Endothelial cell (in vitro differentiated cells): ENCODE measurements at places on chromosomes 2 and 18. TPM values are rescaled to one million over a fixed set of nuclear protein-coding genes. Genes with fewer than 3 reads are reported as not detected.

CELF4 gene
- 0.44 TPM for total RNA-seq

PIKFYVE gene
- 52.7 TPM for total RNA-seq

BOK gene
- 110 TPM for total RNA-seq

BOLA3 gene
- total RNA-seq: 19.0 TPM

LRRTM1 gene
- not detected for total RNA-seq

TTLL4 gene
- 47.3 TPM for total RNA-seq

RUFY4 gene
- not detected for total RNA-seq

GRHL1 gene
- total RNA-seq: 1.7 TPM

INHA gene
- not detected for total RNA-seq

MOGAT1 gene
- 0.26 TPM for total RNA-seq

SERPINB3 gene
- not detected for total RNA-seq

PRSS56 gene
- total RNA-seq: not detected

DNA sequence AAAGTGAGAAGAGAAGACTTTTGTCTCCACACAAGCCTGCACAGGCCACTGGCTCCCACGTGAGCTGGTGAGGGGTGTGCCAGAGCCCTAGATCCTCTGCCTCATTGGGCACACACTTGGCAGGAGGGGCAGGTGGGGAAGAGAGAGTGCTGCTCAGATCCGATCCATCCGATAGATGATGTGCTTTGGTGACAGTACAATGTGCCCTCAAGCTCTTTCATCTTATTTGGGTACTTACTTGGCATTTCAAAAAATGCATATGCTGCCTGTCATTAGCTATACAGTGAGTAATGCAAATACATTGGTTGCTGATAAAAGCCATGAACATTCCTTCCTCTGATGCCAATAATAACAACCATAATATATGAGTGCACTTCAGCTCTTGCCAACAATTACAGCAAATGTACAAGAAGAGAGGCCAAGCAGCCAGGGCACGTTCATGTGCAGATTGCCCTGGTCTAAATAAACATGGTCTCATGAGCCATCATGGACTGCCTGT is 255.3 kb downstream of the VAPA start:
- DNase-seq: no peak

DNA sequence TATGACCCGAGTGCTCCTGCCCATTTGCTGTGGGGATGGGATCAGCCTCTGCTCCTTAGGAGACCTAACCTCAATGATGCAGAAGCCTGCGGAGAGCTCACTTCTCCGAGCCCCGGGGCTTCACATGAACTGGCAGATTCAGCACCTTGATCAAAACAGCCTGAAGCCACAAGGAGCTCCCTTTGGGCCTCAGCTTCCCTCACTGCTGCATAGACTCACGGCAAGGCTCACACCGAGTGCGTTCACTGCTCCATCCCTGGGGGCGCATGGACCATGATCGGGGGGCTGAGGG is 33.0 kb downstream of the CRACDL start:
- DNase-seq: no peak

DNA sequence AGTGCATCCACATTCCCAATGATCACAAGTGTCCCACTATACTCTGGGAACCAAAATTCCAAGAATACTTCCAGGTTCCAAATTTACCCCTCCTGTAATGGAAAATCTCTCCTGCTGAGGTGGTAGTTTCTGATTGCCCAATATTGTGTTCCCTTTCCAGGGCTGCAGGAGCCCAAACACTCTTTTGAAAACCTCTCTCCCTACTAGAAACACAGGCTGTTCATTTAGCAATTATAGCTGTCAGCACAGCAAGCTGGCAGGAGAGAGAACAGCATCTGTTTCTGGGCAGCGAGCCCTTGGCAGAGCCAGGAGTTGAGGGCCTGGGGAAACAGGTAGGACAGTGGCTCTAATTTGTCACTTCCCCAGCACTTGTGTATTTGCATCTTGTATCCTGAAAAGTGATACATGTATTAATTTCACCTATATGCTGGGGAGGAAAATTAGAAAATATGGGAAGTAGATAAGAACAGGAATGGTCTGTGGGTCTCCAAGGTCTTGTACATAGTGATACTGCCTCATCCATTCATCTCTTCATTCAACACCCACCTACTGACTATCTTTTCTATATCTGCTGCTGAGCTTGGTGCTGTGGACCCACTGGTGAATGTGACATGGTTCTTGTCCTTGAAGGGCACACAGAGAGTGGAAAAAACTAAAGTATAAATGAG is 16.9 kb upstream of the PAIP2B start:
- no peak for DNase-seq

DNA sequence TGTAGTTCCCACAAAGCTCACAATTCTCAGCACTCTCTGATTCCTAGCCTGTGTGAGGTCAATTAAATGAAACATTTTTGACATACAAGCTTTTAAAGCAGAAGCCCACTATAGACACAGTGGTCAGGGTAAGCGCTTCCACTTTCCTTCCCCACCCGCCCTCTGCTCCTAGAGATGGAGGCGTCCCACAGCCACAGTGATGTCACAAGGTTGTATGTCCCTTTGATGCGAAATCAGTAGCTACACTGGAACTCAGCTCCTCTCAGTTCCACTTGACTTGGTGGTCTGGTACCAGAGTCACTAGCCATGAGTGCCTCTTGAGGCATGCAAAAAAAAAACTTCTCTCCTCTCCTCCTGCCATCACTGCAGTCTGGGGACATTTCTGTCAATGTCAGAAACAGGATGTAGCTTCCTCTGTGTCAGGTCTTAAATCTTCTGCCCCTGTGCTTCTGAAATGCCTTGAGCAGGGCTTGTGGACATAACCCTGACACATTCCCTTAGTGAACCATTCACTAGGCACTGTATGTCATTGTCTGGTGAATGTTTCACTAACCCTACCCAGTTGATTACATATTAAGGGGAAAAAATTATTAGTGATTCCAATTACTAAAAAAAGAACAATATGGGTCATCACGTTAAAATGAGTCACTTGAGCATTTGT is 7.8 kb downstream of the SULT1C4 start:
- DNase-seq: no peak

- DNase-seq: no peak
Observed at GRCh38 chr18:70036771-70037347, 89.2 kb upstream of the CD226 start.

DNA sequence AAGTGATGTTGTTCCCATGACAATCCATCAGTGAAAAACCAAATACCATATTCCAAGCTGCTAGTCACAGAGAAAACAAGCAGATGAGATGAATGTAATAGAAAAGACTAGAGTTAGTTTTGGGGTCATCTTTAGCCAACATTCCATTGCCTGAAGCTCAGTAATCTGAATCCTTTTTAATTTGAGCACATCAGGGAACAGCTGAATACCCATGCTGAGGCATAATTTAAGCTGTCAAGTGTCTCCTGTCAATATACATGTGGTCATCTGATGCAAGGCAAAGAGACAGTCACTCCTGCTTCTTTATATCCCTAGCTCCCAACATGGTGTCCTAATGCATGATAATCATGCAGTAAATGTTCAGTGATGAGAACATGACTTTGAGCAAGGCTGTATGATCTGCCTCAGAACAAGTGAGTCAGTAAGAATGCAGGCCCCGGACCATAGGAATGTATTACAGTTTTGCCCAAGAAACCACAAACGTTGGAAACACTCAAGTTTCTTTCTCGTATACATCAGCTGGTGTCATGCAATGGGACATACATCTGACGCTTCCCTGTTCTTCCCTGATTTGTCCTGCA is 48.0 kb downstream of the CDK15 start:
- no peak for DNase-seq

GRCh38 chr2:45918463-45919159 is 267.1 kb downstream of the PRKCE start:
- DNase-seq: no peak

GRCh38 chr2:96801786-96802595 is 14.1 kb upstream of the CNNM3 start:
- no peak for DNase-seq

- no peak for DNase-seq
Observed at GRCh38 chr2:207831584-207832248, 62.0 kb upstream of the FZD5 start.

- DNase-seq: no peak
Observed at GRCh38 chr2:172048508-172049503, 36.5 kb upstream of the DLX1 start.

DNA sequence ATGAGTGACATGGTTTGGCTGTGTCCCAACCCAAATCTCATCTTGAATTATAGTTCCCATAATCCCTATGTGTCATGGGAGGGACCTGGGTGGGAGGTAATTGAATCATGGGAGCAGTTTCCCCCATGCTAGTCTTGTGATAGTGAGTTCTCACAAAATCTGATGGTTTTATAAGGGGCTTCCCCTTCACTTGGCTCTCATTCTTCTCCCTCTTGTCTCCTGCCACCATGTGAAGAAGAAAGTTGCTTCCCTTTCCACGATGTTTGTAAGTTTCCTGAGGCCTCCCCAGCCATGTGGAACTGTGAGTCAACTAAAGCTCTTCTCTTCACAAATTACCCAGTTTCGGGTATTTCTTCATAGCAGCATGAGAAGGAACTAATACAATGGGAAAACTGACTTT is 14.0 kb downstream of the DNAH7 start:
- no peak for DNase-seq

- no peak for DNase-seq
Observed at GRCh38 chr2:114248648-114249047, 193.8 kb upstream of the DPP10 start.

DNA sequence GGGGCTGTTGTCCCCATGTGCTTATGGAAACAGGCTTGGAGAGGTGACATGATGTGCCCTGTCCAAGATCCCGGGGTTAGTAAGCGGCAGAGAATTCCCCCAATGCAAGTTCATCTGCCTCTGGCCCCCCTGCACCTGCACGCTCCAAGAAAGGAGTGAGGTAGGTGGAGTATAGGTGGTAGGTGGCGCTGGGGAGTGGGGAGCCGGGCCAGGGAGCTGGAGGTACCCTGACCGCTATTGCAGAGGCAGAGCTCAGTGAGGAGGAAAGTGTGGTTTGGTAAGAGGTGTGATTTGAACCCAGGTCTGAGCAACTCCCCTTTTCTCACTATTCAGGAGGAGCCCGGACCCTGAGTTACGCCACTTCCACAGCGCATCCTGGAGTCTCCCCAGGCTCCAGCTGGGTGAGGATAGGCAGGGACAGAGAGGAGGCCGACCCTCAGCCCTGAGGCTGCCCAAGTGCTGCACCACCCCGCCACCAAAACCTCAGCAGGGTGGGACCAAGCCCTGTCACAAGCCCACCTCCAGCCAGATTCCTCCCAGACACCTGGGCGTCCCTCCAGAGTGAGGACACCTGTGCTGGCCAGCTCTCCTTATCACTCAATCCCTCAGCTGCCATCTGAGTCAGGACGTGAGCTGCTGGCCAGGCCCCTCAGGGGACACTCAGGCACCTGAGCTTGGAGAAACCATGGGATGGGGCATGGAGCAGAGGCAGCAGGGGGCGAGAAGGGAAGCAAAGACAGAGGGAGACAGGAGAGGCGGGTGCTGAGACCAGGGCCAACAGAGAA is 5.6 kb downstream of the HAAO start:
- no peak for DNase-seq

DNA sequence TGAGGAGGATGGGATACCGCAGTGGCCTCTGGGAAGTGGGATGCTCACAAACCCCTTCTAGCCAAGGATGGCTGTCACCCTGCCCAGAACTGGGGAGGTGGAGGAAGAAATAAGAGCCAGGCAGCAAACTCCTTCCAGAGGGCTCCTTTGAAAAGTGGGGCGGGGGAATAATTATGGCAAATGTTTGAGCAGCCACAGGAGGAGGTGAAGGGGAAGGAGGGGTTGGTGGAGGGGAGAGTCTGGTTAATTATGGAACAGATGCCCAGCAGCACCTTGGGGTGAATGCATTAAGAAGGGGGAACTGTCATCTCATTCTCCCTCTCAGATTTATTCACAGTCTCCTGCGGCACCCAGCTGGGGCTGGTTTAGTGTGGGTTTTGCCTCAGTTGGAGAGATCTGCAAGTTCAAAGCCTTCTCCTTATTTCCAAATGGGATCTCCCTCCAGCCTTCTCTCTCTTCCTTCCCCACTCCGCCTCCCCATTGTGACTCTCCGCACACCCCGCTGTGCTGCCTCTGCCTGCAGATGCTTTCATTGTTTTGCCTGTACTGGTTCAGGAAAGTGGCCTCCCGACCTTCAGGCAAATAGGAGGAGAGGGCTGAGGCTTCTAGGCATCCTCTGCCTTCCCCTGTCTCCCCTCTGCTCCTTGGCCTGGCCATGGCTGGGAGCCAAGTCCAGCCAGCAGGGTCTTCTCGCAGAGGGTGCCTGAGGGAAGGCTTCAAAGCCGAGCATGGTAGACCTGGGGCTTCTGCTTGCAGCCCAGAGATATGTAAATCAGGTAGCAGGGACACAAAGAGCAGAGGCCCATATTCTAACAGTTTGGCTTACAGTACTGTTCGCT is 457.2 kb upstream of the MEX3C start:
- DNase-seq: no peak

DNA sequence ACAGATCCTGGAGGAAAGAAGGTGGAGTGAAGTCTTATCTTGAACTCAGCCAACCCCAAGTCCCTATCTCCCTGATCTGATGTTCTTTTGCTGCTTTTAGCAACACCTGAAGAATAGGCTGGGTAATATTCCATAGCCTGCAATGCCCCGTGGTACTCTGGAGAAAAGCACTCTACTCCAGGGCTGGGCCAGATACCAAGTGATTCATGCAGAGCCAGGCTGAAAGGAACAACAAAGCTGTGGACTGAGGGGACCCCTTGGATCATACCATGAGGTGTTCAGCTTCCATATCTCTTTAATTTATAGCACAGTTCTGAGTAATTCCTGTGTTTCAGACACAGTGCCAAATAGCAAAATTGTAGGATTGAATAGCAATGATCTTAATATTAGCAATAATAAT is 130.6 kb downstream of the NXPH2 start:
- DNase-seq: no peak

DNA sequence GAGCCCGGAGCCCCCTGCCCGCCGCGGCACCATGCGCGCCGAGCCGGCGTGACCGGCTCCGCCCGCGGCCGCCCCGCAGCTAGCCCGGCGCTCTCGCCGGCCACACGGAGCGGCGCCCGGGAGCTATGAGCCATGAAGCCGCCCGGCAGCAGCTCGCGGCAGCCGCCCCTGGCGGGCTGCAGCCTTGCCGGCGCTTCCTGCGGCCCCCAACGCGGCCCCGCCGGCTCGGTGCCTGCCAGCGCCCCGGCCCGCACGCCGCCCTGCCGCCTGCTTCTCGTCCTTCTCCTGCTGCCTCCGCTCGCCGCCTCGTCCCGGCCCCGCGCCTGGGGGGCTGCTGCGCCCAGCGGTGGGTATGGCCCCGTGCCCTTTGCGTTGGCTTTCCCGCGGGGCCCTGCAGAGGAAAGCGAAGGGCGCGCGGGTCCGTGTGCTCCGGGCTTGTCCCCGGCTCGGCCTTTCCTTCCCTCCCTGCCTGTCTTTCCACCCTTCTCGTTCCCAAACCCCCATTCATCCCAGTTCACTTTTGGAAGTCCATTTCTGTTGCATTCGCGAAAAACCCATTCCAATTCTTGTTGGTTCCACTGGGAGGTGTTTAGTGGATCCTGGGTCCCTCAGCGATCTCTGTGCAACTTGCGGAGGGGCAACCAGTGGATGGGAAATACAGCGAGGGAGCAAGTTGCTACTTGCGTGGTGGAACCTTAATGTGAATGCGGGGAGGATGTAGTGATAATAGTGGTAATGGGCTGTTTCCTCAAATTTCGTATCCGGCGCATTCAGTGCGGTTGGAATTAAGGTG is 599 bp downstream of the ADAM23 start:
- DNase-seq: peak; percentile 54

- DNase-seq: no peak
Observed at GRCh38 chr18:12085786-12086185, 7.9 kb upstream of the ANKRD62 start.
